ENCODE measurements at places on chromosomes 2 and 18.
A peak's percentile ranks its signal among the peaks of the same experiment; 100 is the strongest.

DNA sequence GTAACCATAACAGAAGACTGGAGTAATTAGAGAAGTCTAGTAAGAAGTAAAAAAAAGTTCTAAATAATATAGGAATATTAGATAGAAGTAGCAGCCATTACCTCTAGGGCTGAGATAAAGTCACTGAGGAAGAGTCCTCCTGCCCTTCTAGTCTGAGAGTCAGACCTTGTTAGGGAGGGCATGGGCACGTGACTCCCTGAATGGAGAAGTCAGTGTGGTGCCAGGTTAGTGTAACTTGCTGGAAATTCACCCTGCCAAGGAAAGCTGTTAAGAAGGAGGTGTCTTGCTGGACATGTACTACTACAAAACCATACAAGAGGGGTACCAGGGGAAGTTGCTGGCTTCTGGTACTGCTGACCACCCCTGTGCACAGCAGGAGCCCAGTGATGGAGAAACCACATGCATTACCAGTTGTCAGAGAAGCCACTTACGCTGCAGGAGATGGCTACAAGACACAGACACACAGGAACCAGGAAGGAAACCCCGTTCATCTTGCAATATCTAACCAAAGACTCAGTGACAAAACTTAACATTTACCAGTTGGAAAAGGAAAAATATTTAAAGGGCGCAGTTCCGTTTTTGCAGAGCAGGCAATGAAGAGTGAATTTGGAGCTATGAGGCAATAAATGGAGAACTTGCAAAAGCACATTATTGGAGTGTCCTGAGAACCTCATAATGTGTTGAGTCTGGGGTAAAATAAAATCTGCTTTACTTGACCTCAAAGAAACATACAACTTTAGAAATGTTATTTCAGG, 77.2 kb upstream of the TLK1 start:
- no peak for DNase-seq

DNA sequence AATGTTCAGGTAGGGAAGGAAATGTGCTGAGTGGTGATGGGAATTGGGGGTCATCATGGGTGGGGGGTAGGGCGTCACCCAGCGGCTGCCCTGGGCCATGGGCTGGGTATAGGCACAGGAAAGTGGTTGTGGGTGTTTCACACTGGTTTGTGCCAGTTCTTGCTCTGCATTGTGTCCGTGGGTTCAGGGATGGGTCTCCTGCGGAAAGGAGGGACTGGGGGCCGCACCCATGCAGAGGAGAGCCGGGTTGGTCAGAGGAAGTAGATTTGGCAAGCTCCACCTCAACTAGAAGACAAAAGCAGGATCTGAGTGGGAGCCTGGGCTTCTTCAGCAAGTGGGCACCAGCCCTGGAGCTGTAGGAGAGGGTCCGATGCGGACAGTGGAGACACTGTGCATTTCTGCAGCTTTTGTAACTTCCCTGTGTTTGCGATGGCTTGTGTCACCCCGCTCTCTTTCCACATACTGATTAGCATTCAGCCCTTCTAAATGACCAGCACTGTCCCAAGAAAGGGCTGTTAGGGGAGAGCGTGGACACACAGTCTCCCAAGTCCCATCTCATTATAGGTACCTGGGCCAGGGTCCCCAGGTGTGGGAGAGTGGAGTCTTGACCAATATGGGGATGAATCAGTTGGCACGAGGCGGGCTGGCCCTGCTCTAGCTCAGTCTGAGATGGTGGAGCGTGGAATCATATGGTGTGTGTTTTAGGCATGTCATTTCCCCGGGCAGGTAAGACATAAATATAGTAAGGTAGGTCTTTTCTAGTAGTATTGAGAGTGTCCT, 67.2 kb downstream of the LRRFIP1 start:
- no peak for DNase-seq

- DNase-seq, result no peak
Measured at GRCh38 chr2:5140347-5140746, 551.8 kb upstream of the SOX11 start.

- no peak for DNase-seq
Measured at GRCh38 chr2:75540994-75541393, 19.7 kb downstream of the EVA1A start.

- DNase-seq, result peak; percentile 18
Measured at GRCh38 chr2:217886720-217887309, 116.0 kb downstream of the TNS1 start.

DNA sequence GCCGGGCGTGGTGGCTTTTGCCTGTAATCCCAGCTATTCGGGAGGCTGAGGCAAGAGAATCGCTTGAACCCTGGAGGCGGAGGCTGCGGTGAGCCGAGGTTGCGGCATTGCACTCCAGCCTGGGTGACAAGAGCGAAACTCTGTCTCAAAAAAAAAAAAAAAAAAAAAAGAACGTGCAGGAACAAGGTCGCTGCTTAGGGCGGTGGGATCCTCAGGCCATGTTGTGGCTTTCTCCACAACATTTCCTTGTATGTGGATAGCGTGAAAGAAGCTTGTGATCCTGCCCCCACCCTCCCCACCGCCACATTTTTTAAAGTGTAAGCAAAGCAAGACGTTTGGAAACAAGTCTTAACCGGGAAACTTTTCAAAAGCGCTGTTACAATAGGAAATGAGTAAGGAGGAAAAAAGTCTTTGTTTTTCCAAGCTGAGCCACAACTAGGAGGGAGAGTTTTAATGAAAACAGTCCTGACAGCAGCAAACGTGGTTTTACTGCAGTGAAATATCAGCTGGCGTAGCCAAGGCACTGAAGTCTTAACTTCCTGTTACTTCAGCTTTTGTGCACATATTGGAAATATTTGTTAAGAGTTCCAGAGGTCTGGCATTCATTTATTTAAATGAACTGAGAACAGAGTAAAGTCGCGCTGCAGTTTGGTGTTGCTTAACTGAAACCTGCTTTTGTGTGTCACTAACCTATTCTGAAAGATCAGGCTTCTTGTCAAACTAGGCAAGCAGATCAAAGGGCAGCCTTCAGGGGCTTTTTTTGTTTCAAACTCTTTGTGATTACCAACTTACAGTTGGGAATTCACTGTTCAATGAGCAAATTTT, 3.8 kb downstream of the TGIF1 start:
- no peak for DNase-seq

DNA sequence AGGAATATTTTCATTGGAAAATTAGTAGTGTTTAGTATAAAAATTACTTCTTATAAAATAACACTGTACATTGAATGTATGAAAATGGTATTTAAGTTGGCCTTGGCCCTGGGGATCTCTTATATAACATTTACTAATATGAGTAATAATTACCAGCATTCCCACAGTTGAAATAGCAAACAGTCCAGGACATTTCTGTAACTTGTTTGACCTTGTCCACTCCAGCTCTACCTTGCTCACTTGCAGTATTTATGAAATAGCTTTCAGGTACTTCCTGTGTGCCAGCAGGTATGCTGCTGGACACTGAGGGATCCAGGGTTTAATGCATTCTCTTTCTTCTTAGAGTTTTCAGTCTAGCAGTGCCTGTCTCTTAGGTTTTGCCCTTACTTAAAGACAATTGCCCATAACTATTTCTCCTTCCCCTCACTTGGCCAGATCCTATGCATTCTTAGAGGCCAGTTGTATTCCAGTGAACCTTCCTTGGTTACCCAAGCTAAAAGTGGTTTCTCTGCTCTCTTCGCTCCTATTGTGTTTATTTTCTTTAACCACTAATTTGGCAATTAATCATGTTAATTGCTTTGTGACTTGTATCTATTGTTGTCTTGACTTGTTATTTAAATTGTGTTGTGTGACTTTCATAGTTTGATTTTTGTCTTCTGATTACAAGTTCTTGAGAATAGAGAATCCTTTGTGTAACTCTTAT, 25.9 kb downstream of the BABAM2 start:
- no peak for DNase-seq

DNA sequence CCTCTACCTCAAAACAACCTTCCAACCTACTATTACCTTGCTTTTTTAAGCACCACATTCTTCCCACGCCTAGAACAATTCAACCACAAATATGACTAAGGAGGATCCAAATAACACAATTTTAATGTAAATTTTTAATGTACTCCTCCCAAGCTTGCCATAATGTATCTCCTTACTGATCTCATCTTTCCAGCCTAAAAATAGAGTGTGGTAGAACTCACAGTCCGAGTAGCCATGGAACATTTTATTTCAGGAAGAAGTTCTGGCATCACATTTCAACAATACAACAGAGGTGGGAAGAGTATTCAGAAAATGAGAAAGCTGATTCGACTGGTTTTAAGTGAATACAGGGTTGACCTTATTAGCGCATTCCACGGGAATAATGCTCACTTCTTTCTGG, 15.4 kb downstream of the FEZ2 start:
- DNase-seq, result no peak

- no peak for DNase-seq
Measured at GRCh38 chr2:86028766-86029381, 76.8 kb downstream of the POLR1A start.

- no peak for DNase-seq
Measured at GRCh38 chr2:227222292-227222691, 57.9 kb downstream of the COL4A3 start.

- DNase-seq, result no peak
Measured at GRCh38 chr2:236917164-236917563, 168.5 kb upstream of the COPS8 start.

- DNase-seq, result no peak
Measured at GRCh38 chr2:119692310-119692709, 13.3 kb downstream of the TMEM177 start.

DNA sequence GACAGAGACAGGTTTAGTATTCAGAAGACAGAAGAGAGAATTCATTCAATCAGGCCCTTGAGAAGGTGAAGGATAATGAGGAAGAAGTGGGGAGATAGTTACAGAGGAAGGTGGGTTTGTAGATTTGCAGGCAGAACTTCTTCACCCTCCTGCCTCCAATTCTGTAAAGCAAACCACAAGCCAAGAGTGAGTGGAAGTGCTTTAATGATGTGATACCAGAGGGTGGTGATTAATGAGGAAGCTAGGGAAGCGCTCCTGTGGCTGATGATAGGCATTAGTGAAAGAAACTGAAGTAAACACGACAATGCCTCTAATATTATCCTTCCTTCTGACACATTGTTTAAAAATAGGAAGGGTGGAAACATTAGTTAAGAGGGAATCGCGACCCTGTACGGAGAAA, 78.2 kb downstream of the CAPN13 start:
- no peak for DNase-seq

DNA sequence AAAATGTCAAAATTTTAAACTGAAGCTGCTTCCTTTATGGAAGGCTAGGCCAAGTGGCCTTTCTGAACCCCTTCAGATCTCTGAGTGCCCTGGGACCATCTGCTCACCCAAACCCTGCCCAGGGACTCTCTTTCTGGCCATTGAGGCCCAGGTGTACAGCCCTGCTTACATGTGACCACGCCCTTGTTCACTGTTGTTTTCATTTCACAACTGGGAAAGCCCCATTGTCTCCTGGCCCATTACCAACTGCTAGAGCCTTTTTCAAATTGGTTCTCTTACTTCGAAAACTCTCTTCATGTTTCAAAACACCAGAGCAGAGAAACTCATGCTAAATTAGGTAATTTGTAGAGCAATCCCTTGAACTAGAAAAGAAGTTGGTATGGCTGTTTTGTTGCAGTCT, 219.5 kb upstream of the TANK start:
- no peak for DNase-seq

GRCh38 chr2:101125374-101125773, 25.8 kb downstream of the TBC1D8 start:
- DNase-seq, result no peak

GRCh38 chr2:31413025-31413424, 1.5 kb downstream of the XDH start:
- DNase-seq, result no peak

DNA sequence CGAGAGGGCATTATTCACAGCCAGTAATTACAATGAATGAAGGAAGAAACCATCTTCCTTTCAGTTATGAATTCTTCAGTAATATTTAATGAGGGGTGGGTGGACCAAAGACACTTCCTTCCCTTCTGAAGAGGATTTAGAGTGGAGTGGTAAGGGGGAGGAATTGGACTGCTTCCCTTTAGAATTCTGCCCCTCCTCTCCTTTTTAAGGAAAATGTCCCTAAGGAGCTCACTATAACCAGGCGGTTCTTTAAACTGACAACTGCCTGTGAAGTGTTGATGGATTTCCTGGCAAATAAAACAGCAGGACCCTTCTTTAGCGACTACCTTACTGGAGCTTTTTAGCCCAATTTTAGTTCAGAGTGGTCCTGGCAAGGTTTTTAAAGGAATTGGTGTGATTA, 86.4 kb downstream of the LIMS1 start:
- DNase-seq, result no peak

- DNase-seq, result no peak
Measured at GRCh38 chr18:22551536-22552151, 133.9 kb upstream of the CTAGE1 start.

GRCh38 chr2:24739354-24740025, 53.7 kb downstream of the PTRHD1 start:
- no peak for DNase-seq

GRCh38 chr2:26033270-26033817, 540 bp upstream of the RAB10 start:
- DNase-seq, result no peak

DNA sequence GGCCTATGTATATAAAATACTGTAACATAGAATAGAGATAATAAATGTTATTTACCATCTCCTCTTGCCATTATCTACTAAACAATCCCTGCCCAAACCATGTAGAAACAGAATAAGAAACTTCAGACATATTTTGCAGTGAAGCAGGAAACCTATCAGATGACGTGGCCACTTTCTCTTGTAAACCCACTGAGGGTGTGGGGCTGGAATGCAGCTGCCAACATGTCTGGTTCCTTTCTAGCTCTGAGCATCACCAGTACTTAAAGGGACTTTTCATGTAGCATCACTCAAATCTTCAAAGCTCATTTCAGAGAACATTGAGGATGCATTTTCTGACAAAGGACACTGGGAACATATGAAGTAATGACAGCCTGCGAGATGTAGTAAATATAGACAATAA, 251.8 kb downstream of the LPIN1 start:
- DNase-seq, result no peak

GRCh38 chr2:169839954-169840746, 12.9 kb downstream of the UBR3 start:
- DNase-seq, result no peak

DNA sequence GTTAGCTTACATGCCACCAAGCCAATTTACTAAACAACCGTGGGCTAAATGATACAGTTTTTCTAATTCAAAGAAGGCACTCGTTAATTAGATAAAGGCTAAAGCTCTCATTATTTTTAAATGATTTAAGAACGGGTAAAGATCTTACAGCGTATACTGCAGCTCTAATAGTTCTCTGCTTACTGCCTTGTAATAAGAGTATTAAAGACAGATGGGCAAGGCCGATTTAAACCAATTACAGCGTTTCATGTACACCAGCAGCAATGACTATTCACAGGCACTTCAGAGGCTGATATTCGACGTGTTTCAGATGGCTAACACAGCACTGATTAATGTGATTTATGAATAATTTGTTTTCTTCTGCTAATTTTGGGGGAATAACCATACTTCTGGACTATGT, 259.3 kb downstream of the ZNF407 start:
- no peak for DNase-seq

GRCh38 chr18:79575891-79576685, 103.5 kb upstream of the CTDP1 start:
- DNase-seq, result no peak

GRCh38 chr2:62216616-62217015, 20.7 kb downstream of the B3GNT2 start:
- no peak for DNase-seq
